ENCODE measurements at places on chromosomes 6 and 20. TPM values are rescaled to one million over a fixed set of nuclear protein-coding genes. Genes with fewer than 3 reads are reported as not detected.

Gene SLC35D3
- total RNA-seq = not detected

Gene ADGRF1
- total RNA-seq = not detected

Gene DDO
- total RNA-seq = not detected

Gene FAM209B
- total RNA-seq = not detected

Gene ARMC12
- 1.0 TPM for total RNA-seq

Gene SLC25A27
- 25.9 TPM for total RNA-seq

Gene OR12D3
- not detected for total RNA-seq

Gene ZNF311
- 2.0 TPM for total RNA-seq

Gene CUL9
- 14.1 TPM for total RNA-seq

Gene TSHZ2
- total RNA-seq = 3.9 TPM

Gene OLIG3
- total RNA-seq = not detected

Gene BHLHE23
- 0.22 TPM for total RNA-seq

Gene OXT
- total RNA-seq = not detected

Gene EDN1
- 2.9 TPM for total RNA-seq

Gene PXT1
- not detected for total RNA-seq

Gene POM121L2
- total RNA-seq = not detected

Gene ATG5
- 31.7 TPM for total RNA-seq

Gene CDH4
- 6.5 TPM for total RNA-seq

Gene SYNGAP1
- total RNA-seq = 14.1 TPM

Gene EEF1A2
- 0.54 TPM for total RNA-seq

Gene NELFE
- total RNA-seq = 129 TPM

Gene CYP24A1
- total RNA-seq = not detected

Gene RBBP9
- 29.5 TPM for total RNA-seq

Gene CCDC170
- 0.06 TPM for total RNA-seq

Gene MUC22
- total RNA-seq = not detected

Gene MYL9
- total RNA-seq = 12.4 TPM

Gene KCNK5
- 5.7 TPM for total RNA-seq

Gene TRIM31
- total RNA-seq = not detected

Gene SMIM28
- total RNA-seq = not detected

Gene RAD21L1
- not detected for total RNA-seq
